NCI-H2029 (cell line): ENCODE measurements at places on chromosomes 12 and 14.

GRCh38 chr12:124703856-124704255 lies 136.4 kb upstream of the NCOR2 start:
- no peak for DNase-seq

GRCh38 chr12:122994140-122994675 lies 13.7 kb downstream of the ARL6IP4 start:
- no peak for DNase-seq

DNA sequence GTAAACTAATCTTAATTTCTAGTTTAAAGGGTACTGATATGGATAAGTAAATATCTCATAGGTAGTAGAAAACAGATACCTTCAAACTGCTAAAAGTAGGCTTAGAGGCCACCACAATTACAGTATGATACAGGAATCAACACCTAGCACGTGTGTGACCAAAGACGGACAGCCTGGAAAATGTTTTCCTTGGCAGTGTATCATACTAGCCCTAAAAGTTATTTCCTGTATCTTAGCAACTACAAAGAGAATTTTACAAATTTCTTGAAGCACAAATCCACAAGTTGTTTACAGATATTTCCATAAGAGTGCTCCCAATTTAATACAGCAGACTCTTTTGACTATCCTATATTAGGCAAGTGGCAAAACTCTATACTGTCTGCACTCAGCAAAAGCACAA lies 106.0 kb downstream of the ITPR2 start:
- DNase-seq: no peak

GRCh38 chr12:67671419-67671818 lies 22.9 kb downstream of the DYRK2 start:
- DNase-seq: no peak
